ENCODE measurements at places on chromosomes 12 and 14.

DNA sequence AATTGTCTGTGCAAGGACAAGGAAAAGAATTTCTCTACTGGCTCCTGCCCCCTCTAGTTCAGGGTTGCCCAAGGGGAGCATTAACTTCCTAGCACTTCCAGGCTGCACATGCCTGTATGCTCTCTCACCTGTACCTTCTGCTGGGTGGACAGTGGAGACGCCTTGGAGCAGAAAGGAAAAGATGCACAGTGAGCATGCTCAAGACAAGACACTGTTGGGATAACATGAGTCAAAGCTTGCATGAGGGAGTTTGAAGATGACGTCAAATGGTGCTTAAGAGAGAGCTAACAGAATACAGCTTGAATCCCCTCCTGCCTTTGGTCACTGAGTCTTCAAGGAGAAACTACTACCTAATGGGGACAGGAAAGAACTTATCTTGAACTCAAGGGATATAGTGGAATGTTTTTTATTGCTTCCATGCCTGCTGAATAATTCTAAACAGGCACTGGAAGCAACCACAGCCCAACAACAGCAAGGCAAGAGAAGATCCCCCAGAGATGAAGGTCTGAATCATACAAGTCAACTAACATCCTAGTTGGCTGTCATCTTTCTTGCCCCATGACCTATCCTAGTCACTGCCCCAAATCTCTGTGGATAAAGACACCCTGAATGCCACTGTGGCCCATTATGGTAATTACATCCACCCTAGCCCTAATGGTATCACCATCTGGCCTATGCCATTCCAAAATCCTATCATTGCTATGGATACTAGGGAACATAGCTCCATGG, 23.5 kb downstream of the RPS6KA5 start:
- DNase-seq, result no peak

- no peak for DNase-seq
Observed at GRCh38 chr12:70332236-70332635, 33.9 kb upstream of the KCNMB4 start.

DNA sequence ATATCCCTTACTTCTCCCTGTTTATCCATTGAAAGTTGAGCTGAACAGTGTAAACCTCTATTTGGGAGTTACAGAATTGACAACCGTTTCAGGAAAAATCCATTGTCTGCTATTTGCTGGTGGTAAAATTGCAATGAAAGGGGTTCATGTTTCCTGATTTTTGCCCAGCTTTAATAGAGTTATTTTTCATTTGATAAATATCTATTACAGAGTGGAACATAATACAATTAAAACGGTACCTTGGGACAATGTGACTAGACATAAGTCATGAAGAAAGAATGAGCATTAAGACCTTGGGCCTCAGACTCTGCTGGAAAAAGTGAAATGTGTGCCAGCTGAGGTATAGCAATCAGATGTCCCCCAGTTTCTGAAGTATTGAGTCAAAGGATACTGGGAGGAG, 13.1 kb downstream of the PTPRR start:
- no peak for DNase-seq

DNA sequence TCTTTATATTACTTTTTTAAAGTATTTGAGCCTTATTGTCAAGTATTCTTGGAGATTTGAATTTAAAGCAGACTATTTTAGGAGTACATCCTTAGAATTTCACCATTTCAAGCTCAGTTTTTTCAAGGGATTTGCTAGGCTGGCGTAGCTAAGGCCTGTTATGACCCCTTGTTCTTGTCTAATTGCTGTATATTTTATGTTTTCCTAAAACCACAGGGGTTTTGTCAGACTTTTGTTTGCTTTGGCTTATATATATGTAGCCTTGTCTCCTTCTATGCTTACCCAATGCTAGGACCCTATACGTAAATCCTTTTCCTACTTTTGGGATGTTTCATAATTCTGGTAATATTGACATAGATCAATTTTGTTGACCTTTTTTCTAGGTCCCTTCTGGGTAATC, 147.0 kb upstream of the SYT10 start:
- DNase-seq, result no peak

GRCh38 chr12:130645751-130646150, 70.3 kb downstream of the RIMBP2 start:
- no peak for DNase-seq

GRCh38 chr12:65886996-65887395, 62.7 kb downstream of the HMGA2 start:
- peak; percentile 58 for DNase-seq

- DNase-seq, result no peak
Observed at GRCh38 chr12:120540445-120540844, 6.3 kb downstream of the RNF10 start.

- DNase-seq, result no peak
Observed at GRCh38 chr12:48423171-48423570, 49.2 kb upstream of the ANP32D start.

GRCh38 chr14:67886191-67886590, 66.6 kb downstream of the RAD51B start:
- DNase-seq, result no peak

- no peak for DNase-seq
Observed at GRCh38 chr12:71130521-71131069, 27.2 kb downstream of the TSPAN8 start.

GRCh38 chr14:81091139-81091538, 129.6 kb downstream of the GTF2A1 start:
- no peak for DNase-seq
